ENCODE measurements at places on chromosomes 2 and 18.

DNA sequence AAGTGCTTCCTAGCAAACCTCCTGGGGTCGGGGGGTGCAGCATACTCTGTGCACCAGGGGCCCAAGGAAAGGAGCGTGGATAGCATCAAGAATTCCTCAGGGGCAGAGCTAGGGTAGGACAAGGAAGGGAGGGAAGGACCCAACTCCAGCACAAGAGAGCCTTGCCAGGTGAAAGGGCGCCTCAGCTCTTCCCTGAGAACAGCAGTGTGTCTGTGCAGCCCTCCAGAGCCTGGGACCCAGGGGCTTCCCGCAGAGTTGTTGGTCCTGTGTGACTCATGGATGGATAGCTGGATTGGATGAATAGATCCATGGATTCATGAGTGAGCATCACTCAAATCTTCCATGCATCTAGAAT is 175.4 kb downstream of the SMAD2 start:
- no peak for DNase-seq

DNA sequence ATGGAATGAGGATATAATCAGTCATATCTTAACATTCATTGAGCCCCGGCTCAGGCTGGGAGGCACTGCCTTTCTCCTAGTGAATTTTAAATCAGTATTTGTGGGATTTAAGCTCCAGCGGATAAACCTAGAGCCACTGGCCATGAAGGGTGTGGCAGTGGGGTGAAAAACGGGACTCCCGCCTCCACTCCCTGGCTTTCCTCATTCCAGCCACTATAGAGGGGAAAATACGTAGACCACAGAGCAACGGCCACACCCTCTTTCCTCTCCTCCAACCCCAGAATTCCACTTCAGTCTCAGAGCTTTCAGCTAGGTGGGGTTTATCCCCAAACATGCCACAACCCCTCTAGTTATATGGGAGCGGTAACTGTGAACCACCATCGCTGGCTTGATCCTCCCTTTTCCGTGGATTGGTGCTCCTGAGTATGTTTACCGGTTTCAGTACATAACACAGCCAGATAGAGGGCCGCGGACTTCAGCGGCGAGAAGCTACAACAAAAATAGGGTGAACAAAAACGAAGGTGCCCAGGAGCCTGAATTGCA is 70.6 kb upstream of the ITGB6 start:
- no peak for DNase-seq

DNA sequence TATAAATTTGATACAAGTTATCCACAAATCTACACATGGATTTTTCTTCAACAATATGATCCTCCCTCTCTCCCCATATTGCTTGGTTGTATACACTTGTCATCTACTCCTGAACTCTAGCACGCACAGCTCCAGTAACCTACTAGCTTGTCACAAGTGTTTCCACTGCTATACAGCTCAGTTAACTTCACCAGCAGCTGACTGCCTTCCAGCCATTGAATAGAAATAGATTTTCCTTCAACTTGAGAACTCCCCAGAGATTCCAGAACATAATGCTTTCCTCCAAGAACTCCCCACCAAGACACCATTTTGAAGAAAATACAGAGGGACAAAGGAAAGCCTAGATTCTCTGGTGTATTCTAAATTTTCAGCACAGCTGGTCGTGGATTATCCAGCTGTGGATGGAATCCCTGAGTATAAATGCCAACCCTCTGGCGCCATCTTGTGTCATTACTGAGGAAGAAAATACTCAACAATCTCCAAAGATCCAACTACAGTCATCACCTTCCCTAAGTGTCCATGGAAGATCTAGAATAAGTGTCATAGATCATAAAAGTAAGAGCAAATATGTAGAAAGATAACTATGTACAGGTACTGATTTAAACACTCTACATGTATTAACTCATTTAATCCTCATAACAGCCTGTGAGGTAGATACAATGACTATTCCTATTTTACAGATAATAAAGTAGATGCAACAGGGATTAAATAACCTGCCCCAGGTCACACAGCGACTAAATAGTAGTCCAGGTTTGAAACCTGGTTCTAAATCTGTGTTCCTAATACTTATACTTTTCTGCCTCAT is 156.7 kb downstream of the ARHGAP28 start:
- no peak for DNase-seq

DNA sequence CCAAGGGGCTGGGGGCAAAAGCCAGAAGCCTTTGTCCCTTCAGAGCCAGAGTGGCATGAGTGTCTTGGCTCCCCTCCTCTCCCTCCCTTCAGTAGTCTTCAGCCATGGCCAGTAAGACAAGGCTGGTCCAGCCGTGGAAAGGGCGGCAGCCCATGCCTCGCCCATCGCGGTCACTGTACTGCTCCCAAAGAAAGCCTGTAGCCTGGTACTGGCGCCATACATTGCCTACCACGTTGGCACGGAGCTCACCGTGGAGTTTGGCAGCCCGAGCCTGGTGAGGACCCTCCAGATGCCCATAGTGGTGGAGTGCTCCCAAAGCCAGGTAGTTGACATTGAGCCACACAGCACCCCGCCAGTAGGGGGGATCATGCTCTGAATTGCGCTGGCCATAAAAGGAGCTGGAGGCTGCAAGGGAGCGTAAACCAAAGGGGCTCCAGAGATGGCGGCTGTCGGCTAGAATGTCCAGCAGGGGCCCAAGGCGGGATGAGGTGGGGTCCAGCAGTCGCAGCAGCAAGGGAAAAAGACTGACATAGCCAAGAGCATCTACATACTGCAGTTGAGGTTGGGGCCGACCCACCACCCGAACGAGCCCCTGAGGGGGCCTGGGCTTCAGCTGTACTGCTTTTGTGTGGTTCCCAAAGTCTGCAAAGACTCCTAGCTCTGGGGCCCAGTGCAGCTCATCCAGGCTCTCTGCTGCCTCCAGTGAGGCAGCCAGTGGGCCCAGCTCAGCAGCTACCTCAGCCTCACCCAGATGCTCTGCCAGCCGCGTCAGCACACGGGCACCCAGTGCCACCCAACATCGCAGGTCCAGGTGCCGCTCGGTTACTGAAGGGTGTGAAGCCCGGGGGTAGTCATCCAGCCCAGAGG is 3.2 kb downstream of the WBP1 start:
- DNase-seq, result no peak

- no peak for DNase-seq
Measured at GRCh38 chr2:38806015-38806732, 28.2 kb downstream of the GEMIN6 start.

DNA sequence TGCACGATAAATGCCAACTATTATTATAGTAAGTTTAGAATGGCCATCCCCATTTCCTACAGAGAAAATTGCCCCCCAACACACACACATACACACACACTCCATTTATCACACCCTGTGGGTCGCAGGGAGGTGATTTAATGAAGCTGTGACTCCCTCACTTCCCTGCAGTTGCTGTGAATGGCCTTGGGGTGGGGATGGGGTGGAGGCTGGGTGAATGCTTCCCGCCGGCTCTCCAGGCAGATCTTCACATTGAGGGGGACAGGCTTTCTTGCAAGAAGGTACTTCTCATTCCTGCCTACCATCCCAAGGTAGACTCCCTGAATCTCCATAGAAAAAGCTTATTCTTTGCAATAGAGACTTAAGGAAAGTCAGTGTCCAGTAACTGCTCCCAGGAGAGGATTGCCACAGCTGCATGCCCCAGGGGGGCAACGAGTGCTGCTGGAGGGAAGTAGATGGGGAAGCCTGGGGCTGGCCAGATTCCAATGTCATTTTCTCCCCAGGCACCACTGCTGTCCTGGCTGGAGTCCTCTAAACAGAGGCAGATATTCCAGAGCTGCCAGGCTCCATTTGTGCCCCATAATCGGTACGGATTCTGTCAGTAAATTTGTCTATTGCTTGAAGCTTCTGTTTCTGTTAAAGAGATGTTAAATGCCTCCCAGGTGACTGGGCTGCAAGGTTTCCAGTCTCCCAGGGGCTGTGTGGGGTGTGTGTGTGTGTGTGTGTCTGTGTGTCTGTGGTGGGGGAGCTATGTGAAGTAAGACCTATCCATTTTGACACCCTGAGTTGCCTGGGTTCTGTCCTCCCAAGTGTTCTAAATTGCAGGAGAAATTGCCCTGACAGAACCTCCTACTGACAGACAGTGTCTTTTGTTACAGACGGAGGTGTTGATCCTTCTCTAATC is 265.5 kb downstream of the SRBD1 start:
- no peak for DNase-seq

- DNase-seq, result no peak
Measured at GRCh38 chr2:26429779-26430578, 28.3 kb downstream of the DRC1 start.

GRCh38 chr2:199336546-199336945 is 121.2 kb downstream of the SATB2 start:
- DNase-seq, result no peak

GRCh38 chr2:68738906-68739594 is 4.4 kb downstream of the ARHGAP25 start:
- no peak for DNase-seq

DNA sequence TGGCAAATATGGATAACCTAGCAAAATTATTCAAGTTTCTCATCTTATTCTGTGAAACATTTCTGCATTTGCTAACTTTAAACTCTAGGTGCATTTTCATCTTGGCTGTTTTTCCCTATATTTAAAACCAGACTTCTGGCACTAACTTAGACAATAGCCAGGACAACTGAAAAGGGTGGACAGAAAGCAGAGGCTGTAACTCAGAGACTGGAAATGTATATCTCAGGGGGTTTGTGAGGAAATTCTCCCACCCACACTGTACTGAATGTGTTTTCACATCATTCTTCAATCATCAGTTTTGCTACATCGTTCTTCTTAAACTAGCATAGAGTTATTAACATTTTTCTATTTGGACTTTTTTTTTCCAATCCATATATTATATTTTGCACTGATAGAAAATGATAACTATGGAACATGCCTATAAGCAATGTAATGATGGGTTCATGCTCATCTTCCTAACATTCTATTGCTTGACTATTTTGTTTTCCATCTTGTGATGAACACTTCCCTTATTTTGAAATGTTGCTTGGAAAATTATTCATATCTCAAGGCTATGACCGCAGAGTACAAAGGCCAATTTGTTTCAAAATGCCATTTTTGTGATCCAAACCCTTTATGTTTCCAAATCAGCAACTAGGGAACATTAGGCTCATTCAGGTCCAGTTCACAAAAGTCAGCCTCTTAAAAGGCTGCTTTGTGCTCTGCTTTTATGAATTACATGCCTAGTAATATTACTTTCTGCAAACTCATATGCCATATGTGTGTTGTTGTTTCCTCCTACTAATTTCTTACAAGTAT is 125.8 kb upstream of the CDH19 start:
- no peak for DNase-seq

GRCh38 chr18:42442656-42443055 is 487.6 kb downstream of the PIK3C3 start:
- no peak for DNase-seq

DNA sequence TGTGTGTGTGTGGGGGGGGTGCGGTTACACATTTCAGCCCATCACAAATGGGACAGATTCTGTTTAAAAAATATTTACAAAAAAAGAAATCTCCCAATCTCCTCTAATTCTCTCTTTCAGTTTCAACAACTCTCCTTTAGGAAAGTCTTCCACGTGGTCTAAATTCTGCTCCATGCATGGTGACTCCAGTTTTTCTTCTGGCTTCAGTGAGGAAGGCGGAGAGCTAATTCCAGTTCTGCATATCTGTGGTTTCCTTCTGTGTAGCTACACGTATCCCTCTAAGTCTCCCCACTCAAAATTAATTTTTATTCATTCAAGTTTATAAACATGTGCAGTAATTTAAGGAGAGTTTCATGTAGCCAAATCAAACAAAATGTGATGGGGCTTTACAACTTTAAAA is 111.6 kb downstream of the SLC4A3 start:
- DNase-seq, result no peak

- no peak for DNase-seq
Measured at GRCh38 chr2:150919901-150920300, 341.8 kb downstream of the RBM43 start.

GRCh38 chr2:200373973-200374416 is 67.5 kb downstream of the SPATS2L start:
- no peak for DNase-seq

GRCh38 chr2:175396696-175397095 is 215.2 kb upstream of the ATP5MC3 start:
- DNase-seq, result no peak

GRCh38 chr2:152406119-152406835 is 71.3 kb downstream of the FMNL2 start:
- no peak for DNase-seq

- DNase-seq, result no peak
Measured at GRCh38 chr18:48868468-48869466, 82.0 kb downstream of the SMAD7 start.

GRCh38 chr2:216210701-216211540 is 101.8 kb downstream of the XRCC5 start:
- no peak for DNase-seq

- no peak for DNase-seq
Measured at GRCh38 chr2:33516456-33516995, 40.1 kb downstream of the RASGRP3 start.

DNA sequence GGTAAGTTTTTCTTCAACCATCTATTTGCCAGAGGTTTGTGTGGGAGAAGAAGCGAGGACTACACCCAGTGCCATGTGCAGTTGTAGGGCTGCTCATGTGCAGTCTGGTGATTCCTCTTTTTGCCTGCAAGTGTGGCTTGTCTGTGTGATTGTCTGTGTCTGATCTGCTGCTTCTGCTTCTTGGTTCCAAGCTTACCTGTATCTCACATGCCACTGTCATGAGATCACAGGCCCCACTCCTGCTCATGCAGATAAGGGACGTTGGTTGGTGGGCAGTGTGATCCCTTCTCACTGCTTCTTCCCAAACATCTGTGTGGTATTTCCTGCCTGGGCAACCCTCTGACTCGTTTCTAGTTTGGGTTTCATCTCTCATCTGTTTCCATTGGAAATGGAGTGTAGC is 27.1 kb downstream of the RRM2 start:
- DNase-seq, result no peak

- no peak for DNase-seq
Measured at GRCh38 chr2:105297216-105297615, 32.3 kb downstream of the TGFBRAP1 start.

DNA sequence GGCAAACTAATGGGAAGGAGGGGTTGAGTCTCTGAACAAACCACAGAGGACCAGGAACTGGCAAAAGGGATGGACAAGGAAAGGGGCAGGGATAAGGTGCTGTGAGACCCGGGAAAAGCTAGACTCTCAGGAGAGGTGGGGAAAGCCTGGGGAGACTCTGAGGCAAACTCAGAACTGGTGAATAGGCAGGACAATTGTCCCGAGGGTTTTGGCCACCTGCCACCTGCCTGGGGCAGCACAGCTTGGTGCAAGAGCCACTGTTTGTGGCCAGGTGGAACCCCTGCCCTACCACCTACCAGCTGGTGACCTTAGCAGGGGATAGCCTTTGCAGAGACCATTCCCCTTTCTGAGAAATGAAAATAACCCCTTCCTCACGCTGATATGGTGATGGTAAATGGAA is 129.4 kb upstream of the ASB18 start:
- DNase-seq, result no peak

Data from stimulated activated CD4-positive, alpha-beta T cell treated with anti-CD3 and anti-CD28 coated beads, TNF-alpha, amount 100 ng/mL, for 1 hour (primary cell).